ENCODE measurements at places on chromosomes 4 and X.

GRCh38 chr4:40301603-40302002 lies 33.5 kb upstream of the CHRNA9 start:
- DNase-seq = no peak

DNA sequence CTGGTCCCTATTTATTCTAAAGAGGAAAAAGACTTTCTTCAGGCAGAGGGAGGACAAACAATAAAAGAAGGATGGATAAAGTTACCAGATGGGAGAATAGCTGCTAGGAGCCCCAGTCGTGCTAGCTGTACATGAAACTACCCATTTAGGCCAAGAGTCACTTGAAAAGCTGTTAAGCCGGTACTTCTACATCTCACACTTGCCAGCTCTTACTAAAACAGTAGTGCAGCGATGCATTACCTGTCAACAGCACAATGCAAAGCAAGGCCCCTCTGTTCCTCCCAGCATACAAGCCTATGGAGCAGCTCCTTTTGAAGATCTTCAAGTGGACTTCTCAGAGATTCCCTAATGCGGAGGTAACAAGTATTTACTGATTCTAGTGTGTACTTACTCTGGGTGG lies 1138.8 kb downstream of the ARAP2 start:
- no peak for DNase-seq

- DNase-seq = no peak
These were observed 48.0 kb downstream of the TMEM164 start for GRCh38 chrX:110050901-110051300.

GRCh38 chr4:7910263-7910896 lies 29.3 kb downstream of the AFAP1 start:
- no peak for DNase-seq

GRCh38 chr4:97123573-97123972 lies 1019.7 kb downstream of the STPG2 start:
- DNase-seq = no peak

- DNase-seq = no peak
These were observed 183.5 kb upstream of the GPC4 start for GRCh38 chrX:133598601-133599335.

GRCh38 chr4:103111598-103111997 lies 12.0 kb upstream of the BDH2 start:
- no peak for DNase-seq

- no peak for DNase-seq
These were observed 559.1 kb downstream of the FSTL5 start for GRCh38 chr4:161604516-161605300.

DNA sequence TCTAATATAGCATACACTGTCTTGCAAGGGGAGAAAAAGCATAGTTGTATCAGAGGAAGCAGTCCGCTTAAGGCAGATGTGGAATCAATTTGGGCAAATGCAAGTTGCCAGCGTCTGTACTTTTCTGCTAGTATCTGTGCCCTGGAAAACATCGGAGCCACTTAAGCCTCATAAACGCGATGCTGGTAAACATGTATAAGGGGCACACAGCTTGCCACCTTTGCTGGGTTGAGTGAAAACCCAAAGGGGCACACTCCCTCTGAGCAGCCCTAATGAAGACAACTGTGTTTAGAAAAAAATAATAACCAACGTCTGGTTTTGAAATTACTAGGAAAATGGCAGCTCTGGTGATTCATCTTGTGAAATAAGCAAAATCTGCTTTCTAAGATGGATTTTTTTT lies 24.3 kb downstream of the SMIM20 start:
- DNase-seq = no peak

- DNase-seq = no peak
These were observed 479.2 kb downstream of the GBA3 start for GRCh38 chr4:23171976-23172375.

DNA sequence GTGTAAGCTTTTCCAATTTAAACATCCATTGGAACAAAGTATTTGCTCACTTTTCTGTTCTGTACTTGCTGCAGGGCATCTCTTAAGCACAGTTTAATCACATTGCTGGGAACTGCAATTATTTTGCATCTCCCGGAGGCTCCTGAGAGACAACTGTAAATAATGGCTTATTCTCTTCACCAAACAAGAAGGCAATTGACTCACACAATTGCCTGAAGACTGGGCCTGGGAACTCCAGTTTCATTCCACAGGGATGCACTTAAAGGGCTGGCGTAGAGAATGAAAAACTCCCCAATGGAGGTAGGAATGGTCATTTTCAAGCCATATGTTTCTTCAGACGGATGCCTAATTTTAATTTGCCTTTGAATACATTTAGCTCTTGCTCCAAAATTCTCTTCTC lies 29.5 kb downstream of the TFDP3 start:
- no peak for DNase-seq

DNA sequence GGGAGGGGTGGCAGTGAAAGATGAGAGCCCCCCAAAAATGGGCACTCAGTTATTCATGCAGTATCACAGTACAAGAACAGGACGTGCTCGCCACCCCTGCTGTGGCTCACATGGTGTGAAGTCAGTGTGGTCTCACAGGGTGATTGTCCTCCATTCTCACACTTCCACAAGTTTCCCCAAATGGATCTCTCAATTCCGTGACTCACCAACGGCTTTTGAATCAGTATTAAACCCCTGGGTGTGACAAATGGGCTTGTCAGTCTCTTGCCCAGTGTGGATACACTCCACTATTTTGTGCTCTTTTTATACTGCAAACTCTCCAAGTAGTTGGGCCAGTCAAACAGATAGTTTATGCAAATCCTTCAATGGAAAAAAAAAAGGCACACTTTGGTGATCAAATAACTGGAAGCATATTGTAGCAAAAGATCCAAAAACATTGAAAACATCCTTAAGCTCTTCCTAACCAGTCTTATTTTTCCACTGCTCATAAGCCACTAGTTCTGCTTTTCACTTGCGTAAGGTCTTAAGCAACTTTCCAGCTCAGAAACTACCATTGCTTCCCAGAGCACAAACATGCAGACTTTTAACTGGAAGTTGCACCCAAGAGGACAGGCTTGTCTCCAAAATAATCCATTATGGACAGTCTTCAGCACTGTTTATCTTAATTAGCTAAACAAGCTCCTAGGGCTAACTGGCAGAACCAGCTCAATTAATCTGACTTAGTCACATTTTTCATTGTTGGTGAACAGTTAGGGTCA lies 365.7 kb downstream of the PPP3CA start:
- DNase-seq = no peak

DNA sequence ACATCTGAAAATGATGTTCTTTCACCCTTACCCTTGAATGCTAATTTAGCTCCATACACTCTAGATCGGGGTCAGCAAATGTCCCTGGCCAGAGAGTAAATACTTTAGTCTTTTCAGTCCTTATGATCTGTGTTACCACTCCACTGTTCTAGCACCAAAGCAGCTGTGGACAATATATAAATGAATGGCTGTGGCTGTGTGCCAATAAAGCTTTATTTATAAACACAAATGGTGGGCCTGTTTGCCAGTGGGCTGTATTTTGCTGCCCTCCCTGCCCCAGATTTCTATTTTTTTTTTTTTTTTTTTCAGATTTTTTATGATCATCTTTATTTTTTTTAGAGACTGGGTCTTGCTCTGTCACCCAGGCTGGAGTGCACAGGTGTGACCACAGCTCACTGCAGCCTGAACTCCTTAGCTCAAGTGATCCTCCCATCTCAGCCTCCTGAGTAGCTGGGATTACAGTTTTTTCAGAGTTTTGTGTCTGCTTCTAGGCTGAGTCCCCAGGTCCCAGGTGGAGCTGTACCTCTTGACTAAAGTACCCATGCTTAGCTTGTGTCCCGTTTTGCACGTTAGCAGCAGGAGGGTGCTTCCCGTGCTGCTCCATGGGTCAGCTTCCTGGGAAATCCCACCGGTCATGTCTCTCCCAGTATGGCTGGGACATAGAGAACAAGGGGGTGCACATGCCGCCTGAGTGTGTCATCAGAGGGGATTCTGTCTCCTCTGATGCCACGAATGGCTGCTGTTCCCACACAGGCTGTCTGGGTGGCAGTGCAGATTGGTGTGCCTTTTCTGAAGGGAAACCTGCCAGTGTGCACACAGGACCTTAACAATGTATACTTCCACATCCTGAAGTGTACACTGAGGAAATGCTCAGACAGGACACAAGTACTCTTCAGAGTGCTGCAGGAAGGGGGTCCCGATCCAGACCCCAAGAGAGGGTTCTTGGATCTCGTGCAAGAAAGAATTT lies 16.0 kb upstream of the GRPEL1 start:
- DNase-seq = no peak

GRCh38 chrX:146064156-146064555 lies 246.5 kb downstream of the SLITRK2 start:
- DNase-seq = no peak

DNA sequence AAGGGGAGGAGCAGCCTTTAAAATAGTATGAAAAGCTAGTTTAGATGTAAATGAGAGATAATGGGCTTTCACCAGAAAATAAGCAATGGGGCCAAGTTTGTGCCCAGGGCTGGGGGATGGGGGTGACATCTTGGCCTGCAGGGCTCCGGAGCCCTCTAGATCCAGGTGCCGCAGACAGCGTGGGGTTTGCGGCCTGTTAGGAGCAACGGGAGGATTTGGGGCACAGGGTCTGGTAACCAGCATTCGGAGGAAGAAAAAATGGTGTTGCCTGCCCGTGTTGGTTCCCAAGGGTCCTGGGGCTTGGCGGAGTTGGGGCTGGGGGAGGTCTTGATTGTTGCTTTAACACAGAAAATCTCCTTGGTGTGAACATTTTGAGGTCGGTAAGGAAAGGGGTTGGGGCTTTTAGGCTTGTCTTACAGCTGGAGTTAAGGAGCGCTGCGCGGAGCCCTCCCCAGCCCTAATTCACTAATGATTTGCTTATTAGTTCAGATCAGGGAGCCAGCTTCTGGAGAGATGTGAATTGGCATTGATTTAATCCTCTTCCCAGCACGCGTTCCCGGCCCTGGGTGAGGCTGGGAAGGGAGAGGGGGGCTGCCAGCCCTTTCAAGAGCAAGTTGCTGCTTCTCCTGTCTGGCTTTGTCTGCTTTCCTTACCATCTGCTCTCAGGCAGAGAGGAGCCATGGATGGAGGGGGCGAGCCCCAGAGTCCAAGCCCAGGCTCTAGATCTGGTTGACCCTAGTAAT lies 443.4 kb downstream of the BCOR start:
- no peak for DNase-seq
